Central memory CD8-positive, alpha-beta T cell (primary cell): ENCODE measurements at places on chromosomes 2 and 18.

GRCh38 chr2:124666976-124667375 lies 641.9 kb downstream of the CNTNAP5 start:
- no peak for DNase-seq

- no peak for DNase-seq
Observed at GRCh38 chr2:150097901-150098531, 389.5 kb downstream of the RND3 start.

DNA sequence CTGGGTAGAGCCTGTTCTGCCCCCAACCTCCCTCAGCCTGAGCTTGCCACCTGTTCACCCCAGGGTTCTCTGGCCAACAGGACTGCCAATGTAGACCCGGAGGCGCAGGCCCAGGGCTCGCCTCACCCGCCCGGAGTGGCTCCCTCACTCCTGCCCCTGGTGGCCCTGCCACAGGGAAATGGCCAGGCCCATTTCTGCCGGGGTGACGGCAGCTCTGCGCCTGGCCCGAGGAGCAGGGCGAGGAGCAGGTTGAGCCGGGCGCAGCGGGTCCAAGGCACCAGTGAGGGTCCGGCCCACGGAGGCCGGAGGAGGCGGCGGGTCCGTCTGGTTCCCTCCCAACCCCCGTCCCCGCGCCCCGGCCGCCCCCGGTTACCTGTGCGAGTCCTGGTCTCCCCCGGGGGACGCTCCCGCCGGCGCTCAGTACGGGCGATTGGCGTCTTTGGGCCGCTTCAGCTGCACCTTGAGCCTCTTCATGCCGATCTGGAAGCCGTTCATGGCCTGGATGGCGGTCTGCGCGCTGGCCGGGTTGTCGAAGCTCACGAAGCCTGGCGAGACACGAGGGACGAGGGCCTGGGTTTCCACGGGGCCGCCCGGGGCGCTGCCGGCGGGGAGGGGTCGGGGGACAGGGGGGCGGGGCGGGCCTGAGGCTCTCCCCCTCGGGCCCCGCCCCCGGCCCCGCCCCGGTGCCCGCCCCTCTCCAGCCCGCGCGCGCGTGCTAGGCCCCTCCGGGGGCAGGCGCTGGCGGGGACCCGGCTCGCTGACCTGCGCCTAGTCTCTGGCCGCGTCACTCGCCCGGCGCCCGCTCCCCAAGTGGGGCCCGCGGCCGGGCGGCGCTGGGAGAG lies 312.0 kb downstream of the CELF4 start:
- no peak for DNase-seq

DNA sequence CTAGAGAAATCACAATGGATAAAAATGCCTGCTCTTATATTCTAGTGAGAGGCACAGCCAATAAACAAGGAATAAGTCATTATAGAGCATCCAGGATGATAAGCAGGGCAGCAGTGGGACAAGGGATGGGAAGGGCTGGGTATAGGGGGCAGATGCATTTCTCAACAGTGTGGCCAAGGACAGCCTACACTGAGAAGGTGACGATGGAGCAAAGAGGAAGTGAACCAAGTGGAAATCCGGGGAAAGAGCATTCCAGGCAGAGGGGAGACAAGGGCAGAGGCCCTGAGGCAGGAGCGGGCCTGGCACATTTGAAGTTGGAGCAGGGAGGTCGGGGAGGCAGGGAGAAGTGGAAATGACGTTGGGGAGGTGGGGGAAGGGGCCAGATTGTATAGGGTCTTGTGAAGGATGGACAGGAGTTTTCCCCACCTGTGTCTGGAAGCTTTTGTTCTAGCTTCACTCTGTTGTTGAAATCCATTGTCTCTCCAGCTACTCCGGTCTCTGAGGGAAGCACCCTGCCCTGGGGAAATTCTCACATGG lies 17.6 kb downstream of the TMEM177 start:
- no peak for DNase-seq

DNA sequence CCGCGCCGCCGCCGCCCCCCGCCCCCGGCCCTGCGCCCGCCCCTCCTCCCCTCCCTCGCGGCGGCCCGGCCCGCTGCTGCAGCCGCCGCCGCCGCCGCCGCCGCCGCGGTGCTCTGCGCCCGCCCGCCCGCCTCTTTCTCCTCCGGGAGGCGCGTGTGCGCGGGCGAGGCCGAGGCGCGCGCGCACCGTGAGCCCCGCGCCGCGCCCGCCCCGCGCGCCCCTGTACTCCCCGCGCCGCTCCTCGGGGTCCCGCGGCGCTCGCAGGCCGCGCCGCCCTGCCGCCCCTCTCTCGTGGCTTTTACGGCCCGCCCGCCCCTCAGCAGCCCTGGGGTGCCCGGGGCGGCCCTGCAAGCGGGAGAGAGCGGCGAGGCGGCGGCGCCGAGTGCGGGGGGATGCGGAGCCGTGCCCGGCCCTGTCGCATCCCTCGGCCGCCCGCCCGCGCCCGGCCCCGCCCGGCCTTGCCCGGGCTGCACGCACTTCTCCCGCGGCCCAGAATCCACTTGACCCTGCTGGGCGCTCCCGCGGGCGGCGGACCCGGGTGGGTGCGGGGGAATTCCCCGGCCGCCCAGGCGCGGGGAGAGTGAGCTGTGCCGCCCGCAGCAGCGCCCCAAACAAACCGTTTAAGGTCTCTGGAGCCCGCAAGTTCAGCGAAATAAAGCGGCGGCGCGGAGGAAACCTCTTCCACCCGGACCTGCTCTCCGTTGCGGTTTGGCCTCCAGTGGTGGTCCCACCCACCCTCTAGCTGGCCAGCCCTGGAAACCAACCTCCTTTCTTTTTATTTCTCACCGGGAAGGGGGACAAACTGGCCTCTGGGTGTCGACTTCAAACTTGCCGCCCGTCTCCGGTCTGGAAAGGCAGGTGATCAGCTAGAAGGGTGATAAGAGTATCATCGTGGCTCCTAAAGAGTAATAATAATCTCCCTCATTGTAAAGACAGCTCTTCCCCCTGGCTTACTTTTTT lies 37.4 kb downstream of the AFF3 start:
- DNase-seq = no peak

DNA sequence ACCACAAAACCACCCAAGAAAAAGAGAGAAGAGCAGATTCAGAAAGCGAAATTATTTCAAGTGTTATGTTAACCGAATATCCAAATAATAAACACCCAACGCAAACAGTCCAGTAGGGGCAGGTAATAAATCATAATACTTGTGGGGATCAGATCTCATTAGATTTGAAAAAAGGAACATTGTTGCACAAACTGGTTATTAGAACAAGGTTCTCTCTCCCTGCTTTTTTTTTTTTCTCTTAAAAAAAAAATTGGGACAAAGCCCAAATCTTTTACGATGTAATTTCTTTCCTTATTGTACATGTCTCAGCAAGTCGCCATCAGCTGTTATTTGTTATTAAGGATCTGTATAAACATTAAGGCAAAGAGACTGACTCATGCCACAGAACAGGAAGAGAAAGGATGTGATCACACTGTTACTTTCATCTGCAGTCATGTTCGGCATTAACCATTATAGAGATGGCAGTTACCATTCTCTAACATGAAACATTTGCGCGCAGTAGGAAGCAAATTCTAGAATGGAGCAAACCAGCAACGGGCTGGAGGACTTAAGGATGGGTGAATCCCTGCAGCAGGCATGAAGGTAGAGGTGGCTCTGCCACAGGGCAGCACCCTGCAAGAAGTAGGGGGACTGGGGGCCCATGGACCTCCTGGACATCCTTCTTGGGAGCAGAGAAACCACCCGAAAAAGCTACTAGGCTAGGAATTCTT lies 42.0 kb downstream of the EPHA4 start:
- DNase-seq = no peak

GRCh38 chr2:131132729-131133128 lies 27.6 kb downstream of the PLEKHB2 start:
- no peak for DNase-seq

DNA sequence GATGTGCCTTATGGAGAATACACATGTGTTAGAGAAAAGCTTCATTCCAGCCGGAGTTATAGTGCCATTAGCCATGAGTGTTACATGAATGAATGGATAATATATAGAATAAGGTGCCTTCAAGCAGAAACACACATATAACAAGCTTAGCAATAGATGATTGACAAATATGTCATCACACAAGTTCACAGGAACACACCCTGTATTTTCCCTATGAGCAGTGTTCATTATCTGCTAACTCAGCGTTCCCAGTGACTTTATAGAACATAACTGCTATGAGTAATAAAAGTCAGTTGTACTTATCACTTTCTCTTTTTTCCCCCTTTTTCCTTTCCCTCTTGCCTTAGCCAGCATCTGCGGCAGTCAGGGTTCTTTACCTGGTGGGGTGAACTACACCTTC lies 65.1 kb downstream of the TIMM21 start:
- DNase-seq = no peak

GRCh38 chr2:101722864-101723263 lies 25.4 kb downstream of the MAP4K4 start:
- no peak for DNase-seq

GRCh38 chr2:74739733-74740241 lies 85.7 kb downstream of the SEMA4F start:
- DNase-seq = no peak

DNA sequence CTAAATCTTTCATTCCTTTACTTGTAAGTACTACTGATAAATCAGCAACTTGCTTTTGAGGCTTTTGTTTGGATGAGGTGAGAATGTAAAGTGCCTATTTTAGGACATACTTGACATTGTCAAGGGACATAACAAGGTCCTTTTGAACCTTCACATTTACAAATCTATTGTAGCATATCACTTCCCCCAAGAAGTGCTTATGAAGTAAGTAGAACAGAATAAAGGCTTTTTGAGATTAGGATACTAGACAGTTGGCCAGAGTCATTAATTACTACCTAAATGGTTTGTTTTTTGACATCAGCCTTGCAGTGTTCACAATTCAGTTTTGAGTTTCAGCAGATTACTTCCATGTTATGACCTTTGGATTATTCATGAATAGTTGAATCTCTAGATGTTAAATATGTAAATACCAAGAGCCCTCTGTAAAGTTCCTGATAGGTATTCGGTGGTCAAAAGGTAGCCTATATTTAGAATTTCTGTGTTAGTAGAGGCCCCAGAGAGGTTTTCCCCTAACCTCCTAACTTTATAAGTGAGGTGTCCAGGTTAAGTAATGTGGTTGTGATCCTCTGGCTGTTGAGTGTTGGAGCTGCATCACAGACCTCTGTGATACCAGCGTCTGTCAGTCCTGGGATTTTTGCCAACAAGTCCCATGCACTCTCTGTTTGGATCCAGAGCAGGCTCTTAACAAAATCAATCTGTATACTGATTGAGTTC lies 67.2 kb downstream of the LCLAT1 start:
- no peak for DNase-seq

- no peak for DNase-seq
Observed at GRCh38 chr2:164302786-164303185, 318.5 kb downstream of the GRB14 start.

GRCh38 chr2:21627938-21628337 lies 504.2 kb downstream of the TDRD15 start:
- DNase-seq = no peak

DNA sequence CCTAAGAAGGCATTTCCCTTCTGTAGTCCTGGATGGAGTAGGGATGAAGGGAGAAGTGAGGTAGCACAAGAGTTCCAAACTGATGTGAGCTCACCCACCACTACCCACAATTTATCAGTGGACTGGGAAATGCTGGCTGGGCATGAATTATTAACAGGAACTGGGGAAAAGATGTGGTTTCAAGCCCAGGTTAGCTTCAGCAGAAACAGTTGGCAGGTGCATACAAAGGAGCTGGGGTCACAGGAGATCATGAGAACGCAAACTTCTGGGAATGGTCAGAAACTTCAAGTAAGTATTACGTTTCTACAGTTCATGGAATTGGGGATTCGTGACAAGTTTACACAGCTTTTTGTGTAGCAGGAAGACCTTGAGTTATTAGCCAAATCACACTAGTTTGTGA lies 5.4 kb downstream of the CCDC141 start:
- DNase-seq = no peak

DNA sequence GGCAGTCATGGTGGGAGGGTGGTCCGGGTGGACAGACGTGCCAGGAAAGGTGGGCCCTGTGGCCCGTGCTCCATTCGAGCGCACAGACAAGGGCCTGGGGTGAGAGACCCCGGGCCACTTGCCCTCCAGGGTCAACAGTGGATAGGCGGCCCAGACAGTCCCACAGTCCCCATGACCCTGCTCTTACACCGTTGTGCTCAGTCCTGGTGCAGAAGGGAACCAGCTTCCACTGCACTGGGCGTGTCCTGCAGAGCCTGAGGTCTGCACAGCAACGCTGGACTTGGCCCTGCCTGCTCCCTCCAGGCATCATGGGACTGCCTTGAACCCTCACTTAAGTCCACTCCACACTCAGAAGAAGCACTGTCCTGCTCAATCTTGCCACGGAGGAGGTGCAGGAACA lies 52.0 kb downstream of the PXDN start:
- no peak for DNase-seq

DNA sequence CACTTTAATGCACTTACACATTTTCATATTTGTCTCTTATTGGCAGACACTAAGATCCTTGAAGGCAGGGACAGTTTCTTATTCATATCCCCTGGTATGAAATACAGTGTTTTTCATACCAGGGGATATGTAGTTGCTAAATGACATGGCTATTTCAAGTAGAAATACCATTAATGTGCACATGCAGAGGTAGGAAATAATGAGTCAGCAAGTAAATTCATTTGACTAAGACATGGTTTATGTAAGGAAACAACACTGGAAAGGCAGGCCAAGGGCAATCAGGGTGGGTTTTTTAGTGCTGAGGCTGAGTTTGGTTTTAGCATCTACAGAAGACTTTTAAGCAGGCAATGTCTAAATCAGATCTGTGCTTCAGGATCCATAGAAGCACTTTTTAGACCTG lies 155.9 kb downstream of the WDPCP start:
- no peak for DNase-seq

DNA sequence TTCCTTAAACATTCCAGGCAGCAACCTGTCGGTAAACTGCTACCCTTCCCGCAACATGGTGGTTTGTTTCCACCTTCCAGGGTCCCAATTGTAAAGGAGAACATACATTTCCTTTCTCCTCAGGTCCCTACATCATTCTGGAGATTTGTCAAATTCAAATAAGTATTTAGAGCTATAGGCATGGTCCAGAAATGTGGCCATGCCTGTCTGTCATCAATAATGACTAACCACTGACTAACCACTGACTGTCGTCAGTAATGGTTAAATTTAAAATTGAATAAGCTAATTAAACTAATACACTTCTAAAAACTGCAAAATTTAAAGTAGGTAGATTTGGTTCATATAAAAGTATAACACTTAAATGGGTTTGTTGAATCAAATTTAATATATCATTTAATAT lies 984.0 kb upstream of the SLC39A10 start:
- DNase-seq = no peak

DNA sequence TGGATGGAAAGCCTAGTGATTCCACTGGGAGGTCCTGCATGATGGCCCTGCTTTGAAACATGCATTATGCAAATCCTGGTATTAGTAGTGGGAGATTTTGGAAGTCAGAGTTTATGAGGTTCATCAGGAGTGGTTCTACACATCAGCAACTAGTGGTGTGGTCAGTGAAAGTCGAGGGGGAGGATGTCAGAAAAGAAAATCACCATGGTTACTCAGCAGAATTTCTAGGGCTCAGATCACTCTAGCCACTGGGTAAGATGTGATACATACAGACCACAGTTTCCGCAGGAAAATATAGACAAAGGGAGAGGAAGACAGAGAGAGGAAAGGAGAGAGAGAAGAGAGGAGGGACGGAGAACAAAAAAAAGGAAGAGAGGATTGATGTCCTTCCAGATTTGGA lies 2100.7 kb upstream of the PIK3C3 start:
- no peak for DNase-seq
